ENCODE measurements at places on chromosomes 12 and 14. TPM values are rescaled to one million over a fixed set of nuclear protein-coding genes. Genes with fewer than 3 reads are reported as not detected.
A peak's percentile ranks its signal among the peaks of the same experiment; 100 is the strongest.

DNA sequence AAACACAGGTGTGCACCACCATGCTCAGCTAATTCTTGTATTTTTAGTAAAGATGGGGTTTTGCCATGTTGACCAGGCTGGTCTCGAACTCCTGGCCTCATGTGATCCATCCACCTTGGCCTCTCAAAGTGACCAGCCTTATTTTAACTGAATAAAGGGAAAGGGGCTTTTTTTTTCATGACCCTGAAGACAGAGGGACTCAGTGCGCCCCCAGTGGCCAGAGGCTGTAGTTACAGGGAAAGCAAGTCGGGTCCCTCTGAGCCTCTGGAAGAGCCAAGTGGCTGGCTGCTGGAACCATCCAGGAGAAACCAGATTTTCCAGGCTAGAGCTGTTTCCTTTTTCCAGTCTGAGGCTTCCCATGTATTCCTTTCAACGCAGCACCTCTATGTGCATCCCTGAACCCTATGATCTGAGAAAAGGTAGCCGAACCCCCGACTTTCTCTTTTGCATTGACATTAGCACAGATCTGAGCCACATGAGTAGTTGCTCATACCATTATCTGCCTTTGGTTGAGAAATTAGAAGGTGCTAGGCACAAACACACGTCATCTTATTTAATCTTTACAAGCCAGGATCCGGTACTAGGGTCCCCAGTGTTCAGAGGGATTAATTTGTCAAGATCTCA lies 342.7 kb downstream of the CACNA1C start:
- H3K27me3 ChIP-seq, result peaks cover 1% of the 10 kb centered on the region
- H3K4me1 ChIP-seq, result no peaks in the 10 kb centered on the region
- peak; percentile 68 for DNase-seq
- H3K27ac ChIP-seq, result no peak overlapping the region

Gene SAMD15
- 0.25 TPM for total RNA-seq

DNA sequence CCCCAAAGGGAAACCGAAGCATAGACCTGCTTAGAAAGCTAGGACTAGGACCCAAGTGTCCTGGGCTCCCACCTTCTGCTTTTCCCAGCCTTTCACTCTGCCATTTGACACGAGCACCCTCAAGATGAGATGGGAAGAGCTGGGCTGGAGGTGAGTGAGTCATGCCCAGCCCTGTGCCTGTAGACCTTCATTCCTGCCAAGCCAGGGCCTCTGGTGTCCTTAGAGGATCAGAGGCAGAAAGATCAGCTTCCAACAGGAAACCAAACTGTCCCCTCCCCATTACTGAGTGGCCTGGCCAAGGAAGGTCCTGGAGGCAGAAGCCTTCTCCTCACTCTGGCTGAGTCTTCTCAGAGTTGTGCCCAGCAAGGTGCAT lies 3.5 kb downstream of the TMEM63C start:
- H3K27me3 ChIP-seq, result peaks cover 15% of the 10 kb centered on the region
- no peaks in the 10 kb centered on the region for H3K36me3 ChIP-seq
- no peak overlapping the region for H3K4me3 ChIP-seq
- no peak for DNase-seq
- peaks cover 11% of the 10 kb centered on the region for H3K4me1 ChIP-seq

- peaks cover 16% of the 10 kb centered on the region for H3K27me3 ChIP-seq
- no peak overlapping the region for H3K27ac ChIP-seq
- H3K36me3 ChIP-seq, result no peaks in the 10 kb centered on the region
- H3K4me1 ChIP-seq, result no peaks in the 10 kb centered on the region
- DNase-seq, result no peak
These were observed 5.4 kb downstream of the KRT6B start for GRCh38 chr12:52446367-52447045.
